ENCODE measurements at places on chromosomes 7 and 10.

DNA sequence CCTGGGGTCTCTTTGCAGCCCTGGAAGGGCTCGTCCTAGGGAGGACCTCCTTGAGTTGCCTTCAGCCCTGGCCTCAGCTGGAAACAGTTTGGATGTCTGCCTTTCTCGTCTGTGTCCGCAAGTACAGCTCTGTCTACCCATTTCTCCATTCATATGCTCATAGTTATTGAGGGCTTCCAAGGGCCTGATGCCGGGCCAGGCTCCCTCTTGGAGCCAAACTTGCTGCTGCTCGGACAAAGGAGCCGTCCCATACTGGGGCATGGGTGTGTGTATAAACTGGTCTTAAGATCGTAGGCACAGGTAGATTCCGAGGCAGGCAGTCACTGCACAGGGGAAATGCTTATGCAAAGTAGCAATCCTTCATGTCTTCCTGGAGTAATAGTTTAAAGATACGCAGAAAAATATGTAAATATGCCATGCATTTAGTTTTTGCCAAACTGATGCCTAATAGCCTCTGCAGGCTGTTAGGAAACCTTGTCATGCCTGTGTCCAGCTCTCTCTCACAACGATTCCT lies 117.0 kb upstream of the BTBD16 start:
- no peak overlapping the region for H3K4me3 ChIP-seq
- H3K27me3 ChIP-seq = peaks cover 6% of the 10 kb centered on the region
- no peaks in the 10 kb centered on the region for H3K4me1 ChIP-seq
- no peaks in the 10 kb centered on the region for H3K36me3 ChIP-seq

- H3K27me3 ChIP-seq = no peaks in the 10 kb centered on the region
- H3K4me1 ChIP-seq = no peaks in the 10 kb centered on the region
- no peak overlapping the region for H3K27ac ChIP-seq
- H3K4me3 ChIP-seq = no peak overlapping the region
Measured at GRCh38 chr10:70504521-70505358, 26.2 kb downstream of the PALD1 start.

GRCh38 chr7:101172005-101172853 lies 6.9 kb upstream of the VGF start:
- peaks cover 58% of the 10 kb centered on the region for H3K4me1 ChIP-seq
- H3K4me3 ChIP-seq = no peak overlapping the region
- no peaks in the 10 kb centered on the region for H3K36me3 ChIP-seq
- DNase-seq = no peak
- peaks cover 100% of the 10 kb centered on the region for H3K27me3 ChIP-seq

DNA sequence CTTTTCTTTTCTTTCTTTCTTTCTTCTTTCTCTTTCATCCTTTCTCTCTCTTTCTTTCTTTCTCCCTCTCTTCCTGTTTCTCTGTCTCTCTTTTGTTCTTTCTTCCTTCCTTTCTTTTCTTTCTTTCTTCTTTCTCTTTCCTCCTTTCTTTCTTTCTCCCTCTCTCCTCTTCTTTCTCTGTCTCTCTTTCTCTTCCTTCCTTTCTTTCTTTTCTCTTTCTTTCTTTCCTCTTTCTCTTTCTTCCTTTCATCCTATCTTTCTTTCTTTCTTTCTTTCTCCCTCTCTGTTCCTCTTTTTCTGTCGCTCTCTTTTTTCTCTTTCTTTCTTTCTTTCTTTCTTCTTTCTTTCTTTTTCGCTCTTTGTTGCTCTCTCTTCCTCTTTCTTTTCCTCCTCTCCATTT lies 1149.2 kb upstream of the AUTS2 start:
- H3K4me3 ChIP-seq = no peak overlapping the region
- H3K27ac ChIP-seq = no peak overlapping the region
- no peaks in the 10 kb centered on the region for H3K27me3 ChIP-seq
- no peaks in the 10 kb centered on the region for H3K36me3 ChIP-seq
- no peak for DNase-seq
- no peaks in the 10 kb centered on the region for H3K4me1 ChIP-seq

DNA sequence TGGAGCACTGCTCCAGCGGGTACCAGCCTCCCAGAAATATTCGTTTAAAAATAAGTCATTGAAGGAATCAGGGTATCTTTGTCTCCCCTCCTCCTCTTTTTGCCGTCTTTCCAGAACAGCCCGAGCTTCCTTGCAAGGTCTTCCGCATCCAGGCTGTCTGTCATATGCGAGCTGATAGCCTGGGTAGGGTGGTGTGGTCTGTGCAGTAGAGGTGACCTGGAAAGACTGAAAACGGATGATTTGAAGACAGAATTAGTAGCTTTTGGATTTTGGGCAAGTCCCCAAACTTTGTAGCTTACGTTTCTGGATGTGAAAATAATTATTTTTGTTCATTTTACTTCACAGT lies 480 bp downstream of the VPS50 start:
- peaks cover 6% of the 10 kb centered on the region for H3K4me1 ChIP-seq
- H3K27ac ChIP-seq = peak overlapping the region; percentile 79
- no peaks in the 10 kb centered on the region for H3K36me3 ChIP-seq
- DNase-seq = no peak
- peak overlapping the region; percentile 67 for H3K4me3 ChIP-seq

DNA sequence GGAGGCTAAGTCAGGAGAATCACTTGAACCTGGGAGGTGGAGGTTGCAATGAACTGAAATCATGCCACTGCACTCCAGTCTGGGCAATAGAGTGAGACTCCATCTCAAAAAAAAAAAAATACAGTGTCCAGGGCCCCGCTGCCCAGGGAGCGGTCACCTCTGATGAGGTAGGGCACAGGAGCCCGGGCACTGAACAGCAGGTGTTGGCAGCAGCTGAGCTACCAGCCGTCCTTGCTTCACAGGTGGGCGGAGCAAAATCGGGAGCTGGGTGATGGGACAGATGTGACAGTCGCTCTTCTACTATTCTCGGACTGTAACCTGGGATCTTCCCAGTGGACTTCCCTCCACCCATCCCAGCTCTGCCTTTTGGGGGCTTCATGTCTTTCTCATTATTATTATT lies 49.4 kb downstream of the GTF2IRD1 start:
- H3K36me3 ChIP-seq = no peaks in the 10 kb centered on the region
- no peak for DNase-seq
- H3K27me3 ChIP-seq = no peaks in the 10 kb centered on the region

GRCh38 chr10:112448888-112449287 lies 1.9 kb downstream of the VTI1A start:
- peaks cover 9% of the 10 kb centered on the region for H3K36me3 ChIP-seq
- H3K27me3 ChIP-seq = no peaks in the 10 kb centered on the region
- peaks cover 16% of the 10 kb centered on the region for H3K4me1 ChIP-seq

- no peak for DNase-seq
- H3K4me1 ChIP-seq = no peaks in the 10 kb centered on the region
- no peaks in the 10 kb centered on the region for H3K27me3 ChIP-seq
Measured at GRCh38 chr10:31171402-31172083, 139.9 kb upstream of the ZNF438 start.

DNA sequence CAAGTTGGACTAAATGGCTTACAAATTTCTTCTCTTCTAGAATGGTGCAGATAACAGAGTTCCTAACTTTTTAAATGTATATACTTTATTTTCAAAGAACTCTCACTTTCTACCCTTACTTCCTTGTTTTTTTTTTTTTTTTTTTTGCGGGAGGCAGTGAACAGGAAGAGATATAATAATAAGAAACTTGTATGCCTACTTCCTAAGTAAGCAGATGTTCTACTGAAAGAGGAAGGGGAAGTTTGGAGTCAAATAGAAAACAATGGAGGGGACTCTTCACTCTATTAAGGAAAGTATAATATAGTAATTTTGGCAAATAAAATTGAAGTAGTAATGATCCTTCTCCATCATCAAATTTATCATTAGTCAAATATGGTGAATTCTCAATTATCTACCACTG lies 754.0 kb downstream of the KCNMA1 start:
- no peaks in the 10 kb centered on the region for H3K27me3 ChIP-seq
- no peak overlapping the region for H3K4me3 ChIP-seq
- DNase-seq = no peak
- H3K36me3 ChIP-seq = no peaks in the 10 kb centered on the region

- no peak overlapping the region for H3K27ac ChIP-seq
- H3K27me3 ChIP-seq = peaks cover 5% of the 10 kb centered on the region
- H3K4me3 ChIP-seq = no peak overlapping the region
- no peaks in the 10 kb centered on the region for H3K36me3 ChIP-seq
Measured at GRCh38 chr7:123499211-123499970, 35.0 kb downstream of the IQUB start.

DNA sequence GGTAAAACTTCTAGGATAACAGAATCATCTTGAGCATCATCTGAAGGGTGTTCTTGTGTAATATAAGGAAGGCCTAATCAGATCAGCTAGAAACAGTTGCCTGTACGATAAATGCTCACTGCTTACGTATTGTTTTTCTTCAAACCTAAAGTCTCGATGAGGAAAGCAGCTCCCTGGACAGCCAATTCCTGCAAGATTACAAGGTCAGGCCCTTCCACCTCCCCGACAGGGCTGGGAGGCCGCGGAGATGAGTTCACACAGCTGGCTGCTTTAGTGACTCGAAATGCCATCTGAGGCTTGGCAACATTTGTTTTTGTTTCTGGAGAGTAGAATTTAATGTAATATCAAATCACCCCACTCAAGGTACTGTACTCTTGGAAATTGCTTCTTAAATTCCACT lies 95.1 kb upstream of the PFKP start:
- H3K27me3 ChIP-seq = no peaks in the 10 kb centered on the region
- no peaks in the 10 kb centered on the region for H3K36me3 ChIP-seq
- no peak for DNase-seq
- H3K4me3 ChIP-seq = no peak overlapping the region

GRCh38 chr10:82922755-82923154 lies 1047.8 kb downstream of the NRG3 start:
- no peak overlapping the region for H3K4me3 ChIP-seq
- DNase-seq = no peak
- H3K27me3 ChIP-seq = no peaks in the 10 kb centered on the region
- no peaks in the 10 kb centered on the region for H3K4me1 ChIP-seq

- no peak overlapping the region for H3K27ac ChIP-seq
- no peak overlapping the region for H3K4me3 ChIP-seq
- no peak for DNase-seq
- H3K4me1 ChIP-seq = peaks cover 17% of the 10 kb centered on the region
- no peaks in the 10 kb centered on the region for H3K36me3 ChIP-seq
Measured at GRCh38 chr10:69413221-69413865, 3.4 kb downstream of the TACR2 start.

DNA sequence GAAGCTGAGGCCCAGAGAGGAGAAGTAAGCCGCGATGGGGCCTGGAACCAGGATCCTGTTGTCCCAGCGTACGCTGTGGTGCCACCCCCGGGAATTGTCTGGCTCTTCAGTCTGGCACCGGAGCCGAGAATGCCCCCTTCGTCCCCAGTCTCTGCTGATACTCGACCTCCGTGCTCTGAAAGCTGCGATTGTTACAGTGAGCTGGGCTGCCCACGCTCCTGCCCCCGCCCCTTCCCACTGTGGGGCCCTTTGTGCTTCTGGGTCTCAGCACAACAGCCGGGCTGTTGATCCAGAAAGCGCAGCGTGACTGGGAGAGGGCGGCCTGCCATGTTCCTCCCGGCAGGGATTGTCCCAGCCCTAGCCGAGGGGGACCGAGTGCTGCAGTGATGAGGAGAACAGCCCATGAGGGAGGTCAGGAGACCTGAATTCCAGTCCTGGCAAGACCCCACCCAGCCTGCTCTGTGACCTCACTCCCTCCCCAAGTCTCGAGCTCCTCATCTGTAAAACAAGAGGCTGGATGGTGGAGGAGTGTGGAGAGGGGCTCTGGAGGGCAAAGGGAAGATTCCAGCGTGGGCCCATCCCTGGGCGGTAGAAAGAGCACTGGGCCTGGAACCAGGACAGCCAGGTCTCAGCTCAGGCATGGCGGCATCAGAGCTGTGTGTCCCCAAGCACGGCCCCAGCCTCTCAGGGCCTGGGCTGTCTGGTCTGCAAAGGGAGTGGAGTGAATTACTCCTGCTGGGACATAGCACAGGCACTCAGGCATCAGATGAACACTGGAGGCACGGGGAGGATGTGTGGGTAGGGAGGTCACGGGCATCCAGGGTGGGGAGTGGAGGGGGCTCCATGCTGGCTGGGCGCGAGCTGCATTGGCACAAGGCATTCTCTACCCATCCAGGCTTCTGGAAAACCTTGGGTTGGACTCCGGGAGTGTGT lies 43.6 kb downstream of the TSPAN15 start:
- no peak for DNase-seq
- H3K4me1 ChIP-seq = peaks cover 27% of the 10 kb centered on the region
- no peak overlapping the region for H3K4me3 ChIP-seq
- H3K27me3 ChIP-seq = no peaks in the 10 kb centered on the region
- H3K36me3 ChIP-seq = no peaks in the 10 kb centered on the region
- H3K27ac ChIP-seq = no peak overlapping the region

- no peak for DNase-seq
- no peak overlapping the region for H3K27ac ChIP-seq
- H3K36me3 ChIP-seq = no peaks in the 10 kb centered on the region
- no peak overlapping the region for H3K4me3 ChIP-seq
Measured at GRCh38 chr10:53093878-53094277, 321.3 kb upstream of the MBL2 start.
